ENCODE measurements at places on chromosomes 16 and 17.

- DNase-seq = no peak
These were observed 8.0 kb downstream of the POLR3K start for GRCh38 chr16:45454-45853.

GRCh38 chr16:88804552-88805339 lies 1.2 kb downstream of the CDT1 start:
- no peak for DNase-seq

GRCh38 chr17:66387392-66387981 lies 85.1 kb downstream of the PRKCA start:
- DNase-seq = no peak

GRCh38 chr17:42246515-42246914 lies 29.7 kb downstream of the STAT5B start:
- no peak for DNase-seq

DNA sequence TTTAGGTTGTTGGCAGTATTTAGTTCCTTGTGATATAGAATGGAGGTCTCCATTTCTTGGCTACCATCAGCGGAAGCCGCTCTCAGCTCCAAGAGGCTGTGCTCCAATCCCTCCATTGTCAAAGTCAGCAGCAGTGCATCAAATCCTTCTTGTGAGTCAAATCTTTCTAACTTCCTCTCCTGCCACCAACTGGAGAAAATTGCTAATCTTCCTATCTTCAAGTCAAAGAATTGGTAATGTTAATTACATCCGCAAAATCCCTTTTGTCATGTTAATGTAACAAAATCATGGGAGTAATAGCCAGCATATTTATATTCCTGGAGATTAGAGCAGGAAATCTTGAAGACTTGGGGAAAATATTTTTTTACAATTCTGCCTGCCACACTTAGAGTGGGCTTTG lies 436.4 kb upstream of the DYNLRB2 start:
- no peak for DNase-seq

DNA sequence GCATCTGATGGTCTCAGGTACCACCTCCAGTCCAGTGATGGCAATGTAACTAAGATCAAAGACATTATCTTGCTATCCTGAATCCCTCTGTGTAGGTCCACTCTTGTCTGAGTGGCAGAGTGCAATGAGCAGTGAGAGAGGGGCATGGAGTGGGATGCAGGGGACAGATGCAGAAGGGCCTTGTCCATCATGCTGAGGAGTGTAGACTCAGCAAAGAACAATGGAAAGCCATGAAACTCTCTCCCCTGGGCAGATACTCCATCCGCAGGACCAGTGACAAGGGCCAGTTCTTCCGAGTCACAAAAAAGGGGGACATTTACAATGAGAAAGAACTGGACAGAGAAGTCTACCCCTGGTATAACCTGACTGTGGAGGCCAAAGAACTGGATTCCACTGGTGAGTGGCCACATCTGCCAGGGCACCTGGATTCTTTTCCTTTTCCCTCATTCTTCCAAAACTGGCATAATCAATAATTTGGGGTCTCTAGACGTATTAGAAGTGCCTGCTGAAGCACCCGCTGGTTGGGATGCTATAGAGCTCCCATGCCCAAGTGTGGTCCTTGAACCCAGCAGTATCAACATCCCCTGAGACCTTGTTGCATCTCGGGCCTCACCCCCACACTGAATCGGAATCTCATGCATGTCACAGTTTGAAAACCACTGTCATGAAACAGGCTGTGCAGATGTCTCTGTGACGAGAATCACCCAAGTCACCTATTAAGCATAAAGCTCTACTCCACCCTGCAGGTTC lies 29.5 kb downstream of the CDH5 start:
- DNase-seq = no peak

DNA sequence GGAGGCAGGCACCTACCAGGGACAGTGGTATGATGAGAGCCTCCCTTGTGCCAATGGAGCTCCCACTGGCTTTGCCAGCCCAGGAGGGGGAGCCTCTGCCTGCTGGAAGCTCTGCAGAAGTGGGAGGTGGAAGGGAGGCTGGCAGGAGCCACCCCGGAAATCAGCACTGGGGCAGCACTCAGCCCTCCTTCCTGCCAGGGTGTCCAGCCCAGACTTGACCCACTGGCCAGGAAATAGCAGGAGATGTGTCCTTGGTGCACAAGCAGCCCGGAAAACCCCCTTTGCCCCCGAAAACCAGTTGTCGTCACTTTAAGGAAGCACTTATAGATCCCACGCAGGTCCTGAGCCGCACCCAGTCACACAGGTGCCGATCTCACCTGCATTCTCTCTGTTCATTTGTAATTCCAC lies 49.3 kb upstream of the CACNG4 start:
- DNase-seq = peak; percentile 4

Data from fibroblast of villous mesenchyme (primary cell).